Stimulated activated naive CD4-positive, alpha-beta T cell treated with Interleukin-2 at 50 U/mL for 16 hours (primary cell): ENCODE measurements at places on chromosomes 13 and 19.

DNA sequence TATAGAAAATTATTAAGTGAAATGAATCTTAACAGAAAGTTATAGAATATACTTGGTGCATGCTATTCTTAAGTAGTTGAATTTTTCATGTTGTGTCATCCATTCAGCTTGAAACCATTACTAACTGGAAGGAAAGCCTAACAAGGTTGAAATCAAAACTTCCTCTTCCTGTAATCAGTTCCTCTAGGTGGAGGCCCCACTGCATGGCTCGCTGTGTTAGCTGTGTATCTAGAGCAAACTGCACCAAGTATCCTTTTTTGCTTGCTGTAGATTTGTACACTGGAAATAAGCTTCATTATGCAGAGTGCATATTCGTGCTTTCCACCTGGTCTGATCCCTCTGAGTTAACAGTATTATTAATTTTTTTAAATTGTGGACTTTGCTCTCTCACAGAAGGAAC lies 1146.1 kb downstream of the EFNB2 start:
- no peak for DNase-seq

GRCh38 chr13:49210669-49211068 lies 9.5 kb upstream of the MLNR start:
- no peak for DNase-seq

- peak; percentile 34 for DNase-seq
Observed at GRCh38 chr19:47094557-47095475, 18.8 kb downstream of the ZC3H4 start.

DNA sequence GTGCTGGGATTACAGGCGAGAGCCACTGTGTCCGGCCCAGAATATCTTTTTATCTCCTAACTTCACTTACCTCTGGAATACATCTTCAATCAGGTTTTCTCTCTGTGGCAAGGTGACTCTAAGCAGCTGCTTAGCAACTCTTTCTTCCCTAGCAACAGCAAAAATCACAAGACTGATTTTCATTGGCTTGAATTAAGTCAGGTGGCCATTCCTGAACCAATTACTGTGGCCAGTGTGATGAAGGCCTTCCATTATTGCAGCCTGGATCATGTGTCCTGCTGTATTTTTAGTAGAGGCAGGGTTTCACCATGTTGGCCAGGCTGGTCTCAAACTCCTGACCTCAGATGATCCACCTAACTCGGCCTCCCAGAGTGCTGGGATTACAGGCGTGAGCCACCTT lies 9.0 kb upstream of the LTBP4 start:
- no peak for DNase-seq

GRCh38 chr19:3135961-3136683 lies at the start of gene GNA15:
Gene GNA15 (plus strand): TSS chr19:3136033. CDS start chr19:3136451, 418 bp downstream.
- peak; percentile 38 for DNase-seq

DNA sequence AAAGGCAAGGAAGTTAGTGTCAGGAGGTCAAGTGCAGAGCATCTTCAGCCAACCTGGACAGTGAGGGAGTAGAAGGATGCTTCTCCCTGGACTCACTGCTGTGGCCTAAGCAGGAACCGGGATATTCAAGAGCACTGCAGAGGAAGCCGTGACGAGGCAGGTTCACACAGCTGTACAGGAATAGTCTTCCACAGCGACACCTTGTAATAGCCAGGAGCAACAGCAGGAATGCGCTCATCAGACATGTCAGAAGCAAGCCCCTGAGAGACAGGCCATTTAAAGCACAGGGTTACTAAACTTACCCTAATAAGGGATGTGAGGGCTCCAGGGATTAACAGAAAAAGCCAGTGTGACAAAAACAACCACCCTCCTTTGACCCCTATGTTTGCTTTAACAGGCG lies 3.5 kb upstream of the MED26 start:
- no peak for DNase-seq
